Ascending aorta (tissue), 2 donors: ENCODE measurements at places on chromosomes 1 and 21. TPM values are rescaled to one million over a fixed set of nuclear protein-coding genes. Genes with fewer than 3 reads are reported as not detected.

- no peaks in the 10 kb centered on the region for H3K36me3 ChIP-seq
- H3K27ac ChIP-seq = no peak overlapping the region
- H3K4me3 ChIP-seq = no peak overlapping the region
Observed at GRCh38 chr1:195105773-195106172, 1502.5 kb downstream of the KCNT2 start.

- H3K27ac ChIP-seq = no peak overlapping the region
- no peaks in the 10 kb centered on the region for H3K27me3 ChIP-seq
- H3K36me3 ChIP-seq = no peaks in the 10 kb centered on the region
- DNase-seq = peak; percentile 22
- peaks cover 11% of the 10 kb centered on the region for H3K4me1 ChIP-seq
Observed at GRCh38 chr1:54971317-54971791, 9.1 kb upstream of the TMEM61 start.

DNA sequence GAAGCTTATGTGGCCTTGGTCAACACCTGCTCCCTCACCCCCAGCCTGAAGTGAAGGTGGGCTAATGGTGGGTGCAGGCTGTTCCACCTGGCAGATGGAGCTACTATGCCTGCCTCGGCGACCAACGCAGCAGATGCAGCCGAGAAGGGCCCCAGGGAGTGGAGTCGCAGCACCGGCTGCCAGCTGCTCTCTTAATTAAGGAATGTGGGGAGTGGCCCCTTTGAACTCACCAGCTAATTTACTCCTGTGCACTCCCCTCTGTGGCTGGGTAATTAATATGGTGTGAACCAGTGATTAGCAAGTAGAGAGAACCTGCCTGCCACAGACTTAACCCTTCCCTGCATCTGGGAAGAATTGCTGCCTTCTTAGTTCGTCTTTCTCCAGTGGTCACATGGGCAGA, 3.3 kb upstream of the SLAMF8 start:
- no peaks in the 10 kb centered on the region for H3K36me3 ChIP-seq
- H3K4me1 ChIP-seq = no peaks in the 10 kb centered on the region
- no peak for DNase-seq
- no peak overlapping the region for H3K4me3 ChIP-seq
- H3K27me3 ChIP-seq = no peaks in the 10 kb centered on the region
- H3K27ac ChIP-seq = no peak overlapping the region

- no peaks in the 10 kb centered on the region for H3K36me3 ChIP-seq
- H3K27me3 ChIP-seq = no peaks in the 10 kb centered on the region
- H3K4me1 ChIP-seq = no peaks in the 10 kb centered on the region
- no peak overlapping the region for H3K4me3 ChIP-seq
- DNase-seq = no peak
Observed at GRCh38 chr1:172719066-172719627, 60.2 kb downstream of the FASLG start.

- no peaks in the 10 kb centered on the region for H3K27me3 ChIP-seq
- no peak overlapping the region for H3K27ac ChIP-seq
- H3K4me1 ChIP-seq = peaks cover 6% of the 10 kb centered on the region
- H3K4me3 ChIP-seq = no peak overlapping the region
Observed at GRCh38 chr1:230167419-230167852, 100.4 kb downstream of the GALNT2 start.

- H3K27me3 ChIP-seq = no peaks in the 10 kb centered on the region
- DNase-seq = no peak
- peak overlapping the region; percentile 3 for H3K4me3 ChIP-seq
- peaks cover 10% of the 10 kb centered on the region for H3K4me1 ChIP-seq
- peak overlapping the region; percentile 72 for H3K27ac ChIP-seq
Observed at GRCh38 chr21:45093035-45093532, 18.7 kb downstream of the ADARB1 start.

DNA sequence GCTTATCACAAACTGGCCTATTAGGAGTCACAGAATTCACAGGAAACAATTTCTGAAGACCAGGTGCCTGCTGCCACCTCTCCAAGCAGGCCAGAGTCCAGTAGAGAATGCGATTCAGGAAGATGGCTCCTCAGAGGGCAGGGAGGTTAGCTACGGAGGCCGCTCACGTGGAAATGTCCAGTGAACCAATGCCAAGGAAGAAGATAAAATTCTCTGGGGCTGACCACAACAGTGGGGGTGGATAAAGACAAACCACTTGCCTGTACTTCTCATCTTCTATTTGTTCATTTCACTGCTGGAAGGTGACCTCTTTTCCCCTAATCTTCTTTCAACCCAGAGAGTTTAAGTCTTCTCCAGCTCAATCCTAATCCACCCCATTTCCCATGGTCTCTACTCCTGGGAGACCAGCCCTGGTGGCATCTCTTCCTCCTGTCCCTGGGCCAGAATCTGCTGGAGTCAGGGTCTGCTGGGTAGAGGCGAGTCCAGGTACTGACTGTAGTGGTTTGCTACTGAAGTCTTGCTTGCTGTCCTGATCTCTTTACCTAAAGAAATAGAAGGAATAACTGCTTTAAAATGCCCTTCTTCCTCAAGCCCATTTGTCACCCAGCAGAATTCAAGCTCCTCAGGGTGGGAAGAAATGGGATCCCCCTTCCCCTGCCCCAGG, 3.2 kb downstream of the PSRC1 start:
- no peak overlapping the region for H3K27ac ChIP-seq
- peak; percentile 18 for DNase-seq
- no peaks in the 10 kb centered on the region for H3K36me3 ChIP-seq
- peaks cover 15% of the 10 kb centered on the region for H3K4me1 ChIP-seq
- no peak overlapping the region for H3K4me3 ChIP-seq

- DNase-seq = no peak
- H3K27ac ChIP-seq = no peak overlapping the region
- H3K4me1 ChIP-seq = peaks cover 10% of the 10 kb centered on the region
- no peaks in the 10 kb centered on the region for H3K27me3 ChIP-seq
- H3K36me3 ChIP-seq = no peaks in the 10 kb centered on the region
Observed at GRCh38 chr1:51217101-51217500, 19.0 kb upstream of the RNF11 start.

DNA sequence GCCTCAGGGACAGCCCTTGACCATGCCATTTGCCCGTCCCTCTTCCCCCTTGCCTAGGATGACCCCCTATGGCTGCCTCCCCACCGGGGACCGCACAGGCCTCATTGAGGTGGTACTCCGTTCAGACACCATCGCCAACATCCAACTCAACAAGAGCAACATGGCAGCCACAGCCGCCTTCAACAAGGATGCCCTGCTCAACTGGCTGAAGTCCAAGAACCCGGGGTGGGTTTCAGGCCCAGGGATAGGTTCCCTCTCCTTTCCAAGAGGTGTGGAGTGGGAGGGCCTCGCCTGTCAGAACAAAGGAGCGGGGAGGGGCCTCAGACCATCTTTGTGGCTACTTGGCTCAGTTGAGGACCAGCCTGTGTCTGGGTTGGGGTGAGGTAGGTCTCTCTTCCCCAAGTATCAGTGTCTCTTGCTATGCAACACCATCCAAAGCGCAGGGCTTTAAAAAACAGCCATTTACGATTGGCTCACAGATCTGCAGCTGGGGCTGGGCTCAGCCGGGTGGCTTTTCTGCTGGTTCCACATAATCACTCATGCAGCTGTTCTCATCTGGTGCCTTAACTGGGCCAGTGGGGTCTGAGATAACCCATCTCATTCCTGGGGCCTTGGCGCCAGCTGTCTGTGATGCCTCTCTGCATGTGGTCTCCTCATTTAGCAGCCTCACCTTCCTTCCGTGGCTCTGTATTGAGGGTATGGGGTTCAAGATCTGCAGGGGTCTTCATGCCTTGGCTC, 71.7 kb downstream of the PIK3CD start:
- no peak overlapping the region for H3K4me3 ChIP-seq
- DNase-seq = no peak
- H3K27me3 ChIP-seq = no peaks in the 10 kb centered on the region
- no peak overlapping the region for H3K27ac ChIP-seq
- no peaks in the 10 kb centered on the region for H3K4me1 ChIP-seq
- H3K36me3 ChIP-seq = peaks cover 46% of the 10 kb centered on the region

DNA sequence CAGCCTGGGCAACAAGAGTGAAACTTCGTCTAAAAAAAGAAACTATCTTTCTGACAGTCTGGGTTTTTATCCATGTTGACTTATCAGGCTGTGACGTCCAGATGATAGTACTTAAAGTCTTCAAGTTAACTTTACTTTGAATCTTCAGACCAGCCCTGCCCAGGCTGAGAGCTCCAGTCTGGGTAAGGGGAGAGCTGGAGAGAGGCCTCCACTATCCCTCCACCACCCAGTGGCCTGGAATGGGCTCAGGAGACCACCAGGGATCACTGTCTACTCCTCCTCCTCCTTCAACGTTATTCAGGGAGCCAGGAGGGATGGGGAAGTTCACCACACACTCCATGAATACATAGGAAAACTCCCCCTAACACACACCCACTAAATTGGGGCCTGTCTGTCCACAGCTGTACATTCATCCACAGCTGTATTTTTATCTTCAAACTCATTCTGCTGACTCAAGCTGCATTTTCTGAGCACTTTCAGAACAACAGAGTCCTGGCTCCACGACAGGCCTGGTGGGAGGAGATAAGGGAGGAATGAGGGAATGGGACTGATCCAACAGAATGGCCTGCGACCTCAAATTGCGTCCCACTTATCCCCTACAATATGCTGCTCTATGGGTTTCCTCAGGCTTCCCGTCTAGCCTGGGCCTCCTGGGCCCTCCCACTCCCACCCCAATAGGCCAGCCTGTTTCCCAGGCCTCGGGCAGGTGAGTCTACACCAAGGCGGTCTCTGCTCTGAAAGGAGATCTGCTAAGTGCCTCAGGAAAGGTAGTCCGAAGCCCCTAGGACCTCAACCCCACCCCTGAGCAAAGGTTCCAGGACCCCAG, 1.8 kb downstream of the SLC45A3 start:
- H3K36me3 ChIP-seq = no peaks in the 10 kb centered on the region
- peak overlapping the region; percentile 88 for H3K27ac ChIP-seq
- peak overlapping the region; percentile 86 for H3K4me3 ChIP-seq

- no peaks in the 10 kb centered on the region for H3K36me3 ChIP-seq
- no peak overlapping the region for H3K27ac ChIP-seq
- no peaks in the 10 kb centered on the region for H3K27me3 ChIP-seq
- H3K4me3 ChIP-seq = no peak overlapping the region
- DNase-seq = no peak
Observed at GRCh38 chr1:6352138-6352563, 41.4 kb downstream of the ACOT7 start.

DNA sequence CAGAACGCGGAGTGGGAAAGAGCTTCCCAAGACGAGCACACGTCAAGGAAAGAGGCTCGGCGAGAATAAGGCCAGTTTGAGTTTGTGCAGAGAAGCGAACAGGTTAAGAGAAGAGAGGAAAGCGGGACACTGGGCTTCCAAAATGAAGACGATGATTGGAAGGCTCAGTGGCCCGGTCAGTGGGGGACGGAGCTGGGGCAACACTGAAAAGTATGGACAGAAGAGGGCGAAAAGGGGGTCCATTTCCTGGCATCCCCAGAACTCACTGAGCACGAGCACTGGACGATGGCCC, 258 bp downstream of the CCT3 start:
- no peaks in the 10 kb centered on the region for H3K27me3 ChIP-seq
- peak overlapping the region; percentile 79 for H3K4me3 ChIP-seq
- DNase-seq = no peak
- peaks cover 28% of the 10 kb centered on the region for H3K36me3 ChIP-seq
- peaks cover 13% of the 10 kb centered on the region for H3K4me1 ChIP-seq

GRCh38 chr1:182391028-182391361, 595 bp downstream of the GLUL start:
- no peaks in the 10 kb centered on the region for H3K27me3 ChIP-seq
- H3K4me3 ChIP-seq = peak overlapping the region; percentile 92
- H3K4me1 ChIP-seq = peaks cover 16% of the 10 kb centered on the region
- no peak for DNase-seq

CORT gene
- total RNA-seq = not detected

SPRR2G gene
- not detected for total RNA-seq

LRRC8B gene
- total RNA-seq = 4.2 TPM

RNU1-1 gene
- under 0.01 TPM for total RNA-seq

STUM gene
- total RNA-seq = 3.0 TPM

CD101 gene
- total RNA-seq = not detected

NUDT4B gene
- total RNA-seq = 52.5 TPM
